ENCODE measurements at places on chromosomes 7 and 10.

DNA sequence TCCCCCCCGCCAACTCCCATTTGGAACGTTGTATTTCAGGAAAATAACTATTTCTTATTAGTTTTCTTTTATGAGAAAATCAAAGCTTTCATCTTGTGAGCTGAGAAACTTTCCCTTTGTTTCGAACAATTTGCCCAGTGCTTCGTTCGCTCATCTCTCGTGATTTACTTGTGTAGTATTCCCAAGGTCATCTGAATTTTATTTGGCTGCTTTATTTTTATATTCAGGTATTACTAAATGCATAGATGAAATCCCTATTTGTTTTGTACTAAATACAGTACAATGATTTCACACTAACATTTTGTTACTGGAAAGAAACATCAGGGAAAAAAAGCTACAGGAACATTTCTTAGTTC lies 12.0 kb upstream of the EBLN1 start:
- DNase-seq, result no peak

DNA sequence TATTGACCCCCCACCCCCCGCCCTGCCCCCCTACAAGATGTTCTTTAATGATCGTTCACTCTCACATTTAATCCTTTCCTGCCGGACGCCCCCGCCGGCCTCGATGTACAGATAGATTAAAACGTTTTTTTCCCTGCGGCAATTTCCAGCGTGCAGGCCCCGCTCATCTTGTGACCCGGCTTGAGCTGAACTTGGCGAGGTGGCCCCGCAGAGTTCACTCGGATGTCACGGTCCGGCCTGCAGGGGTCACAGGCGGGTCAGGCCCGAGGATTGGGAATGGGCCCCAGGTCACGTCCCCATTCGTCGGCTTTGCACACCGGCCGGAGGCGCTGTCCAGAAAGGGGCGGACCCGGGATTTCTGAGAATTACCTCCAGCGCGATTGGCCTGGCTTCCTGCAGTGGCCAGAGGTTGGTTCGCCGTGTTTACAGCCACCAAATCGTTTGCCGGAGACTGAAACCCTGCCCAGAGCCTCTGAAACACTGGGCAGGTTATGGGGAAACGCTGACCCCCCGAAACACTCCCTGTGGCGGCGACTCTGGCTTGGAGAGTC lies 1.9 kb upstream of the CYP26A1 start:
- no peak for DNase-seq

DNA sequence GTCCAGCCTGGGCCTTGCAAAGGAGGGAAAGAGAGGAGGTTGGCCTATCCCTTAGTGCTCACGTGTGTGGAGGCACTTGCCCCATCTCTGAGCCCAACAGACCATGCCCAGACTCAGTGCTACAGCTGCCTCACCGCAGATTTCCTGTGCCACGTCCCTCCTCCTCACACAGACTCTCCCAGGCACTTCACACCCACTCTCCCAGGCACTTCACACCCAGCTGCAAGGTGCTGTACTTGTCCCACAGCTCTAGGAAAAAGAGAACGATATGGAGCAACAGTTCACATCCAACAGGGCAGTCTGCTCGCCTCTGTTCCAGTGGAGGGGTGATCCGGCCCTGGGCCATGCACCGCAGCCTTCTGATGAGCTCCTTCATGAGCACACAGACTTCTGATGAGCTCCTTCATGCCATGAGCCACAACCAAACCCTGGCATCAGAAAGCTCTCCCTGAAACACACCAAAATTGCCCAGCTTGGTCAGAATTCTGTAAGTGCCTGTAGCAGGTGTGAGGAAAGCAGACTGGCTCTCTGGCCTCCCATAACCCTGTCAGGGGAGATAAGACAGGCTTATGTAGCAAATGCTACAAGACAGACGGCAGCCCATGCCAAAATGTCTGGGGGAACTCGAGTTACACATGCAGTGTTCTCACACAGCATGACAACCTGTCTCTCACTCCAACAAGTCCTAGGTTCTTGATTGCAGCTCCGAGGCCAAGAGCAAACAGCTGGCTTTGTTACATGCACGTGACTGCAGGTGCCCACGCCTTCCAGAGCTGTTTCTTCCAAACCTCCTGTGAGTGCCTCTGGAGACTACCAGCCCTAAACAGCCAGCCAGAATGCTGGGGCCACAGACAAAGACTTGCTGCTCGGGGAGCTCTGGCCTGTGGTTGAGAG lies 348.5 kb downstream of the GRID1 start:
- DNase-seq, result peak; percentile 1

DNA sequence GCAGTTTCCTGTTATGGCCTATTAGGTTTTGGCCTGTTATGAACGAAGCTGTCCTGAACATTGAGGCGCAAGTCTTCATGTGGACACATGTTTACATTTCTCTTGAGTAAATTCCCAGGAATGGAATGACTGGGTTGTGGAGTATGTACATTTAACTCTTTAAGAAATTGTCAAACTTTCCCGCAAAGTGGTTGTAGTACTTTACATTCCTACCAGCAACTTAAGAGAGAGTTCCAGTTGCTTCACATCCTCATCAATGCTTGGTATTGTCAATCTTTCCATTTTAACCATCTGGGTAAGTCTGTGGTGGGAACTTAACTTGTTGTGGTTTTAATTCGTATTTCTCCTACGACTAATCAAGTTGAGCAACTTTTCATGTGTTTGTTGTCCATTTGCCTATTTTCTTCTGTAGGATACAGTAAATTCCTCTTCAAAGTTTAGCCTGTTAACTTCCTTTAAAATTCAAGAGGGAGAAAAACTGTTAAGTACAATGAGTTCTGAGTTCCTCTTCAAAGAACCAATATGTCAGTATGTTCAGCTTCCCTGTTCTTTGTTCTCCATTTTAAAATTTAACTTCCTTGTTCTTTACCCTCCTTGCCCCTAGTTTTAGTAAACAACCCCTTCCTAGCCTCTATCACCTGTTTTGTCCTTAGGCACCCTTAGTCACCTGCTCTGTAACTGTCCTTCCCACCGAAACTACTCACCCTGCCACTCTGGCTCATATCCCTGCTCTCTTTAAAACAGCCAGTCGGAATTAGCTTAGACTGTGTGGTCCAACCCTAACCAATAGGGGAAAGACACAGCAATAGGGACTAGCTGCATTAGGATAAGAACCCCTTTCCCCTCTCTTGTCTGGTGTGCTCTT lies 74.0 kb downstream of the FAM241B start:
- no peak for DNase-seq

GRCh38 chr10:132690821-132691610 lies 94.9 kb downstream of the NKX6-2 start:
- DNase-seq, result no peak

GRCh38 chr7:30180718-30181117 lies 45.9 kb downstream of the MTURN start:
- DNase-seq, result no peak

DNA sequence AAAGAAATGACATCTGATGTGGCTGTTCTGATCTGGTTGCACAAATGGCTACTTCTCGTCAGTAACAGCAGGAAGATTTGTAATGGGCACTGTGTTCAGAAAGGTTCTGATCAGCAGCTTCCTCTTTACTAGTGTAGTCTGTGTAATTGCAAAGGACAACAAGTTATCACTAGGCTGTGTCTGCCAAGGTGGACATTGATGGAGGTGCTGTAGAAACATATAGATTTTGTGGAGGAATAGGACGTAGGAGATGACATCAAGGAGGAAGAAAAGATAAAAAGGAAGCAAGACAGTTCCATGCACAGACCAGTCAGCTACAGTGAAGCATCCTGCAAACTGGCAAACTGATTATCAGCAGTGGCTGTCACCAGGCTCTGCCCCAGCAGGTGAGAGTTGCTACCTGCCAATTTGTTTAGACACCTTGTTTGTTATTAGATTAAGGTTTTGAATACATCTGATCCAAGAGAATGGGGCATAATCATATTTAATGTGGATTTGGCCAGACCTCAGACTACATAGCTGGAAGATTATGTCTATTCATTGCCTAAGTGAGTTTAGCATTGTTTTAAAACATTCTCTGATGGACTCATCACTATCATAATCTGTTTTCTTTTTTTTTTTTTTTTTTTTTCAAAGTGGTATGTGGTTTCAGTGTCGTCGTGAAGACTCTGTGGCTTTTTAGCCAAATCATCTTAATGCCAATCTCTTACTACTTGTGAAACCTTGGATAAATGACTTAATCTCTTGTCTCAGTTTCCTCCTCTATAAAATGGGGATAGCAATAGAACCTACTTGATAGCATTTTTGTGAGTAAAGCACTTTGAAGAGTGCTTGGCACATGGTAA lies 417.9 kb upstream of the LRGUK start:
- DNase-seq, result no peak

DNA sequence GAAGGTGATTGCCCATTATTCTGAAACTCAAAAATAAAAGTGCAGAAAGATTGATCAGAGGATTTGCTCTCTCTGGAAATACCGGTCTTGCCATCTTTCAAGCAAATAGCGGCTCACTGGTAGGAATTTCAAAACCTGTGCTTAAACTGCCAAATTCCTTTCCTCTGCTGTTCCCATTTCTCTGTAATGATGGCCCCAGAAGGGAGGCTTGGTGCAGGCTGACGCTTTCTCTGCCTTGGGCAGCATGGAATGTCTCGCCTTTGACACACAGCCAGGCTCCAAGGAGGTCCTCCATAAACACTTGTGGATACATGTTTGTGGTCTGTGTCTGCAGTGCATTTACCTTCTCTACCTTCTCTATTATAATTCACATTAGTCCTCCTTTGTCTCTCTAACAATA lies 146.8 kb downstream of the HIBADH start:
- no peak for DNase-seq

GRCh38 chr7:134747326-134747725 lies 32.1 kb upstream of the CALD1 start:
- DNase-seq, result no peak

- DNase-seq, result peak; percentile 93
These were observed 19.3 kb downstream of the TCAF1 start for GRCh38 chr7:143882604-143883078.

DNA sequence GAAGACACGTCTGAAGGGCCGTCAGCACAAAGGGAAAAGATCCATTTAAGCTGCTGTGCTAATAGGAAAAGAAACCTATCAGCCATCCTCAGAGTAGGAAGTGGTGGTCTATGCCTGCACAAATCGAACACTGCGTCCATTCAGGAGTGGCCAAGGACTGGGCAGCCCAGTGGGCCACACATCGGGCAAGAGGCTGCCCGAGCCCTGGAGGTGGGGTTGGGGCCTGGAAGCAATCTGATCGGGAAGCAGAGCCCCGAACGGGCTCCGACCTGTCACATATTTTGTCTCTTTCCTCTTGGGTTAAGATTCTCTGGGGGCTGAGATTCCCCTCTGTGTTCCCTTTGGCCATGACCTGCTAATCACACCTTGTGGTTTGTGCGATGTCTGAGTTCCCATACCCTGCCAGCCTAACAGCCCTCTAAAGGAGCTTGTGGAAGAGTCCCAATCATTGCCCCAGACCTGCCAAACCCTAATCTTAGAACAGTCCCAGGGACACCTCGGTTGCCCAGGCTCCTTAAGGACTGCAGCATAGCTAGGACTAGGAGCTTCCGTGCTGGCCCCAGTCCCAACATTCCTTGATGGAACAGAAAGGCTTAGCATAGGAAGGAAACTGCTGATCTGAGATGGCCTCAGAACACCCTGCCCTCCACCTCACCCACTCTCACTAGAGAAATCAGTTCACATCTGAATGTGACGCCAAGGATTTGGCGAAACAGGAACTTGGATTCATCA lies 77.9 kb upstream of the SAMD8 start:
- no peak for DNase-seq

- no peak for DNase-seq
These were observed 116.1 kb downstream of the APBB1IP start for GRCh38 chr10:26554246-26554645.

DNA sequence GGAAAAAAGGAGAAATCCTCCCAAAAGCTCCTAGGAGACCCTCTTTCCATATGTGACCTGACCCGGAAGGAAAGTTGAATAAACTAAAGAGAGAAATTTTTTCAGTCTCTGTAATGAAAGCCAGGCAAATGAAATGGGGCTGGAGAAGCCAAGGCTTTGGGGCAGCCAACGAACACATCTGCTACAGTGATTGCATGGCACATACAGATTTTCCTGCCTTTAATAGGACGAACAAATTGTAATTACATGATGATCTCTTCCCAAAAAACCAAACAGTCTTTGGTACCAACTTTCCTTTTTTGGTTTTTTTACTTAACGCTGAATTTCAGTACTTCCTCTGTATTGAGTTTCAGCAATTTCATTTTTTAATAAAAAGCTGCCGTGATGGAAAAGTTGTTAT lies 23.5 kb upstream of the PTN start:
- no peak for DNase-seq

DNA sequence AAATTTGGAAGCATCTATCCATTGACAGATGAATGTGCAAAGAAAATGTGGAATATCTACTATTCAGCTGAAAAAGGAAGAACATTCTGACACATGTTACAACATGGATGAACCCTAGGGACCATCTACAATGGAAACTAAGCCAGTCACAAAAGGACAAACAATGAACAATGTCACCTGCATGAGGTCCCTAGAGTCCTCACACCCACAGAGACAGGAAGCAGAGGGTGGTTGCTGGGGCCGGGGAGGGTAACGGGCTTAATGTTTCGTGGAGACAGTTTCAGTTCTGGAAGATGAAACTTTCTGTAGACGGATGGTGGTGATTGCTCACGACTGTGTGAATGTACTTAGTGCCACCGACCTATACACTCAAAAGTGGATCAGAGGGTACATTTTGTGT lies 282.9 kb downstream of the ADARB2 start:
- no peak for DNase-seq

DNA sequence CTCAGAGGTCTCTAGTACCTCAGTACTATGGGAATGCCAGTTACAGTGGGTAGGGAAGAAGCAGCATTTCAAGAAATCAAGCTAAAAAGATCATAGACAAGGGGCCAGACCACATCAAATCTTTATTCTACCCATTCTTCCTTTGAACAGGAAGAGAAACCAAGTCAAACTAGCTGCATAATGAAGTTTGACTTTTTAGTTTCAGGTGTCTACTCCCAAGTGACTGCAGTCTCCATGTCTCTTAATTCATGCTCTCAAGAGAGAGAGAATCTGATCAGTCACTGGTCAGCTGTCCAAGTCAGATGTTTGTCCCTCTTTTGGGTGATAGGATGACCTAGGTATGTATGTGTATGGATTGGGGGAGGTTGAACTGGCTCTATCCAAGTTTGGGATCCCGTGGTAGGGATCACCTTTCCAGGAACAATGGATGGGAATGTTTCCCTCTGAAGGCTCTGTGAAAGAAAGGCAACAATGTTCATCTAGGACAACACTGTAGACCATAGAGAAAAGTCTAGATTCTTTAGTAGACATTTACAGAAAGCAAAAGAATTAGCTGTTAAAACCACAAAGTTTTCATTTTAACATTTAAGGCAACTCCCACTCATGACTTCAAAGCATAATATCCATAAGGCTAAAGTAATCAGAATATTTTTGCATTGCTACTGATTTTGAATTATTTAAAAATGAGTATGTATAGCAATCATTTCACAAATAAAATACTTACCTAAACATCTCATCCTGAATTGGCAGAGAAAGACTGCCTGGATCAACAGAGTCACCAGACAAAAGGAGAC lies 30.1 kb upstream of the PRTFDC1 start:
- DNase-seq, result no peak

GRCh38 chr7:27241189-27242056 lies 1.2 kb upstream of the EVX1 start:
- DNase-seq, result no peak

DNA sequence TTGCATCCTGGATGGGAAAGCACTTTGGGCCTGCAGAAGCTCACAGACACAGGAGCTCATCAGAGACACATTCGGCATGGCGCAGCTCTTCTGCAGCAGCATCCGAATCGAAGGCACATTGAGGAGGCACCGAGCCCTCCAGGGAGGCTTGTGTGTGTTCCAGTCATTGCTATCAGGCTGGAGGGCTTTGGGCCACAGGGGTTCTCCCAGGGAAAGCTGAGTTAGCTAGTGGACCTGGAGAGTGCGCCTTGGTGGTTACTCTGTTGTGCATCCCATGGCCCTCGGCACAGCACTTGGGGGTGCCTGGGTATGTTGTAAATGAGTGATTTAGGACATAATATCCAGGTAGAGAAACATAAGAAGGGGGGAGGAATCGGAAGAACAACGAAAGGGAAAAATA lies 388.7 kb upstream of the RNF32 start:
- DNase-seq, result no peak

All from lung (tissue), 17 donors.